Hematopoietic multipotent progenitor cell treated with erythropoietin and hydrocortisone succinate and interleukin-3 and kit ligand, for 6 days (in vitro differentiated cells): ENCODE measurements at places on chromosomes 3 and 15.

DNA sequence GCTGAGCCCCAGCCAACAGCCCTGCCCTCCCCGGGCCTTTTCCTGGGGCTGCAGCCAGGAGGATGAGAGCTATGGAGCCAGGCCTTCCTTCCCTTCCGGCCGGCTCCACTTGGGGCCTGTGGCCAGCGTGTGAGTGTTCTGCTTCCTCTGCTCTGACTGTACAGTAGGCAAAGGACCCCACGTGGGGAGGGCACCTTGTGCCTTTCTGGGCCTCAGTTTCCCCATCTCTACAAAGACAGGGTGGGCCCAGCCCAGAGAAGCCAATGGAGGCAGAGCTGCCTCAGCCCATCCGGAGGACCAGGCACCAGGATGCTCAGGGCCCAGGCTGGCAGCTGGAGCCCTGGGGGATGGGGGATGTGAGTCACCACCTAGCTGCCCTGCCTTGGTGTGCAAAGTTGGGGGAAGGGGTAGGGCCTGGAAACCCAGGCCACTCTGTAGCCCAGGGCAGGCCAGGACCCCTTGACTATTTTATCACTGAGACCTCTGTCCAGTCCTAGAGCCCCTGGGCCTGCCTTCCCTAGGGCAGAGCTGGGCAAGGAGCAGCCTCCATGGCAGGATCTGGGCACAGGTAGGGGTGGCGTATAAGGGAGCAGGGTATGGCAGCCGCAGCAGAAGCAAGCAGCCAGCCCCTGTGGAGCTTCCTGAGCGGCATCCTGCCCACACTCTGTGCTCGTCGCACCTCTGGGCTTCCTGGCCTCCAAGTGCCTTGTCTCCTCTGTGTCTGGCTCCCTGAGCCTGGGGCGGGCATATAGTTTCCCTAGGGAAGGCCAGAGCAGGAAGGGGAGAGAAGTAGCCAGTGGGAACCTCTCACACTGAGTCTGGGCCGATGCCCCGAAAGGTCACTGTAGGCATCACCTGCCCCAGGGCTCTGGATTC, 1.8 kb downstream of the PSTPIP1 start:
- no peak for DNase-seq

DNA sequence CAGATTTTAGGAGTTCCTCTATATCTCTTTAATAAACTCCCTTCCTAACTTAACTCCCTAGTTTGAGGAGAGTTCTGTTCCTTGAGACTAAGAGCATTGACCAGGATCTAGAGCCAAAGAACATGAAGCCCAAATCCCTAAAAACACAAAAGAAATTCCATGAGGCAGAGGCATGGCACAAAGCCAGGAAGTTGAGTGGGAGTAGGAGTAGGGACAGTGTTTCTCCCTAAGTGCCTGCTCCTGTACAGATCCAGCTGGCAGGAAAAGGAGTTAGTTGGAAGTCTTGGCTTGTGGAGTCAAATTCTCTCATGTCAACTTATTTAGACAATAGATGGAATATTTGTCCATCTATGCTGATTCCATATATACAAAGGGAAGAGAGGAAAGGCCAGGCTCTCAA, 11.4 kb downstream of the ACTC1 start:
- no peak for DNase-seq

DNA sequence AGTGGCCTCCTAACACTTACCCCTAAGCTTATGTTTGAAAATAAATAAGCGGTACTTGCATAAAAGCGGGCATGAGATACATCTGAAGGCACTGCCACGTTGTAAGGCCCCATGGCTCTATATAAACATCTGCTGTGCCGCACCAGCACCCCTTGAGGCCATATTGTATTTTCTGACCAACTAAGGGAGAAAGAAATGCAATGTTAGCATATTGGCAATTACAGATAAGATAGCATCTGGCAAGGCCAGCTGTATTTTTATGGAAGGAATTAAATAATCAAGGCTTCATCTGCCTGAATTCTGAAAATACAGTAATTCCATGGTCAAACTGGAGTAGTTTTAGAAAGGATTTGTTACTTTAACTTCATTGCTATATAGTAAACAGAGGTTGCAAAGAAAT, 28.7 kb downstream of the TMEM39A start:
- no peak for DNase-seq

GRCh38 chr3:133169331-133170068, 131.3 kb downstream of the TMEM108 start:
- DNase-seq: no peak

GRCh38 chr15:88401996-88402656, 65.1 kb downstream of the MRPL46 start:
- DNase-seq: peak; percentile 71

- no peak for DNase-seq
Measured at GRCh38 chr3:133375403-133375745, 24.5 kb upstream of the BFSP2 start.

DNA sequence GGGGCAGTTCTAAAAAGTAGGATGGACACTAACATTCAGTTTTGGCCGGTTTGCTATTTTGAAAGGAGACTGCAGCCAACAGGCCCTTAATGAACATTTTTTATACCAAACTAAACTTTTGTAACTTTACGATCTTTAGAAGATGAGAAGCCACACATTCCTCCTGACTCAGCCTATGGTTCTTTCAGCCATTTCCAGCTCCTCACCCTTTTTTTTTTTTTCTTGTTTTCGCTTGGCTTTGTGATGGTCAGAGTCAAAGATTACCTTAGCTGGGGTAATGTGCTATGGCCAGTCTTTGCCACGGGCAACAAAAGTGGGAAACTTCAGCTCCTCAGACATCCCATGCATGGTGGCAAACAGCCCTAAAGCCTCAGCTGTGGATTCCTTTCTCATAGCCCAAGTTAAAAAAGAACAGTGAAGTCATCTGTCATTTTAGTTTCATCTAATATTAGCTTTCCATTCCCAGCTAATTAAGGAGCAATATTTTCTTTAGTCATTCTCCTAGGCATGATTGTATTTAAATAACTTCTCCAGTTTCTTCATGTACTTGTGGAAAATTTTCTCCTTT, 368.7 kb downstream of the MFSD1 start:
- DNase-seq: no peak

DNA sequence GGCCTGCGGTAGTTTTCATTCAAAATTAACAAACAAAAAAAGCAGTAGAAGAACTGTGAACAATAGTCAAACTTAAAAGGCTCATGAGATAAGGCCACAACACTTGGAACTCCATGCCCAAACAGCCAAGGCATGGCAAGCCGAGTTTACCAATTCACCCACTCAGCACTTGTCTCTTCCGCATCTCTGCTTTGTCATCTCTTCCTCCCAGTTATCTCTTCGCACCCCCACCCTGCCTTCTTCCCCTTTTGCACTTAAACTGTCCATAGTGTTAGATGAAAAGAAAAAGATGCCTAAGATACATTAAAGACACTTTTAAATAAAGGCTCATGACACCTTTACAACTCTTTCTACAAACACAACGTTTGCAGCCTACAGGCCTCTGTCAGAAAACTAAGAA, 11.1 kb downstream of the TLE3 start:
- DNase-seq: peak; percentile 89

DNA sequence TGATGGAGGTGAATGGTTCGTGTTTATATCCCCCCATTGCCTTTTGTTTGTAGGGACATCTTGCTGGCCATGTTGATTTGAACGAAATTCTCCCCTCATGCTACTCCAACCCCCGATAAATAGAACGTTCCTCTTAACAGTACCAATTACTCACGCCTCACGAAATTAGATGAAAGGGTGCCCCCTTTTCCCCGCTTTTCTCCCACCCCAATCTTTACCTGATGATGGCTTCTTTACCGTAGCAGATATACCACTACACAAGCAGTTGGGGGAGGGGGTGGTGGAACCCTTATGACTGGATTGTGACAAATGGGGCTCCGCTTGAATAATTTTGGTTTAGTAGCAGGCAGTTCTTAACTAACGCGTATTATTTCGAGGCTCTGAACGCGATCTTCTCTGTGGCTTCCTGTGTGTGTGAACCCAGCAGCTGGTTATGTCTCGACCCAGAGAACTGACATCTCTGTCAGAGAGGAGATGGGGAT, 1.1 kb downstream of the PIAS1 start:
- DNase-seq: peak; percentile 64

DNA sequence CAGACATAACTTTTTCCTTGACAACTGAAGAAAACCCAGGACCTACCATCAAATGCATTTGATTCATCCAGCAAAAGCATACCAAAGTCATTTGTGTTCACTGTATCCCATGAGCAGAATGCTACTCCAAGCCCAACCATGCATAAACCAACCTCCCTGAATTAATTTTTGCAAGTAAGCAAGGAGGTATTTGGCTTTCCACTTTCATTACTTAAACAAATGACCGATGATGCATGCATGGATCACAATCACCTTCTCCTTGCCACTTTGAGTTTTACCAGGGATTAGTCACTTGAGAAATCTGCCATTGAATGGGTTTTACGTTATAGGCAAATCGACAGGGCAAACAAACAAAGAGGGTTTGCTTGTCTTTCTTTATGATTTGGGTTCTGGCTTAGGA, 214.8 kb downstream of the FMN1 start:
- DNase-seq: no peak

DNA sequence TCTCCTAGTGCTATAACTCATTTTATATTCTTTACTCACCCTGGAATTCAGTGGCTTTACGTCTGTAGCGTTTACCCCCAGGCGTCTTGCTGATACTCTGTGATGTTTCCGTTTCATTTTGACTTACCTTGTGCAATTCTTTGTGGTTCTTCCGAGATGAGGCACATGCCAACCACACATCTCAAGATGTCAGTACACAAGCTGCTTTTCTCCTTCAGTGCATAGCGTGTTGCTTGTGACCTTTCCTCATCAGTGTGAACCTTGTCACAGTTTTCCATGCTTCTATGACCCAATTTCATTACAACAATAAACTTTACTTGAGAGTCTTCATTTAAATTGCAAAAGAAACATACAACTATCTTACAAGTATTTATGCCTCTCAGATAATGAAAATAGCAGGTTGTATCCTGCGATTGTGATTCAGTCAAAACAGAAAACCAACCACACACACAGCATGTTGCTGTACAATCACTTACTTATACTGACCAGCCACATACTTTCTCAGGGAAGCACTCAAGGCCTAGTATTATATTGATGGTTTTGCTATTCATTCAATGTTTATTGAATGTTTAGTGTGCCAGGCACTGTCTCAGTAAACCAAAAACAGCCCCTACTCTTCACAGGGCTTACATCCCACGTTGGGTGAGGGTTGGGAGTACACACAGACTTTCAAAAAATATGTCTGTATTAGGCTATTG, 4.6 kb upstream of the TBL1XR1 start:
- peak; percentile 70 for DNase-seq

DNA sequence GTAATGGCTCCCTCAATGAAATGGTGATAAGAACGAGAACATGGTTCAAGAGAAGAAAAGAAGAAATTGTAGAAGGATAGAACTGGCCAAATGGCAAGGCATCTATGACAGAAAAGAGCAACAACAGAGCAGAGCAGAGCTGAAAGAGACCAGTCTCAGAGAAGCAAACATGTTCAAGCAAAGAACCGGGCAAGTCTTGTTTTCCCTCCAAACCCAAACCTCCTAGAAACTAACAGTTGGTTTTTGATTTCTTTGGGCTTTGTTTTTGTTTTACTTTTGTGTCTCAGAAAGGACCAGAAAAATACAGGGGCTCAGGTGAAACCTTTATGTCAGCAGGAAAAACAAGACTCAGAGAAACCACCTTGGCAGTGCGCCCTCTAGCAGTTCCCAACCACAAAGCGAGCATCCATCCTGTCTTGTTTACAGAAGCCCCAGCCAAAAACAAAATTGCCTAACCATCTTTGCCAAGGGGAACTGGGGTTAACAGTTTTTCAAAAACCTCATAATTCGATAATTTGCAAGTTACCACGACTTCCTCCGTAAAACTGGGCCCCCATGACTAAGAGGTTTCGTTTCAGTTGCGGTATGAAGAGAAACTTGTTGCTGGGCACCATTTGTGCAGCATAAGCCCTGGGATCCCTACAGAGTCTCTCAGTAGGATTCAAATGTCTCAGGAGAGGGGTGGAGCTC, 159.2 kb upstream of the SLC24A5 start:
- DNase-seq: peak; percentile 61

GRCh38 chr3:31948280-31948679, 32.8 kb downstream of the OSBPL10 start:
- DNase-seq: no peak

DNA sequence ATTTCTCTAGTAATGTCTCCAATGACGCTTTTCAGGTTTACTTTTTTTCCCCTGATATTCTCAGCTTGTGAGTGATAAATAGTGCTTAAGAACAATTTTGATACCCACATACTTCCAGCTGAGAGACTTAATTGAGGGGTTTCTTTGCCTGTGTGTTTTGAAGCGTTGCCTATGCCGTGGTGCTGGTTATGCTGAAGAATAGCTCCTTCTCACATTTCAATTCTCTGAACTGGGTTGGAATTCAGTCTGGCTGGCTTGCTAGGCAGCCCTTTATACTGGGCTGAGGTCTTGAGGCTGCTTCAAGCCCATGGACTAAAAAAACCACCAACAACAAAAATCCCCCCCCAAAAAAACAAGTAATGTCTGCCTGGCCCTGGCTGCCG, 87.4 kb downstream of the CHST2 start:
- no peak for DNase-seq

GRCh38 chr3:130705501-130705900, 41.1 kb downstream of the PIK3R4 start:
- no peak for DNase-seq

GRCh38 chr3:187777331-187777941, 32.2 kb upstream of the BCL6 start:
- DNase-seq: peak; percentile 72

GRCh38 chr3:23949784-23950183, 4.7 kb downstream of the NR1D2 start:
- DNase-seq: no peak

GRCh38 chr3:135853981-135854380, 111.5 kb upstream of the PPP2R3A start:
- DNase-seq: no peak

DNA sequence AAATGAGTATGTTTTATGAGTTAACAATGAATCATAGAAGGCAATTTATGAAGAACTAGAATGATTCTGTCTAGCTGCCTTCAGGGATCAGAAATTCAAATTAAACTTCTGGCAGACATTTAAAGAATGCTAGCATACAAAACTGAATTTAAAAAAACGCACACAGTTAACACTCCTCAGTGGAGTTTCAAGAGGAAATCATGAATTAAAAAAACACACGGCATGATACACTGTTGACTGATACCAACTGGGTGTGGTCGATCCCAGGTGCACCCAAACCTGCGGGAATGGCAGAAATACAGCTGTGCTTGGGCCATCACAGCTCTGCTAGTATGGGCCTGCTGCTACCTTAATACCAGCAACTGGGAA, 526.0 kb downstream of the FOXP1 start:
- no peak for DNase-seq
